Stimulated activated CD8-positive, alpha-beta memory T cell treated with anti-CD3 and anti-CD28 coated beads, Interleukin-4, amount 100 ng/mL, for 4 hours (primary cell): ENCODE measurements at places on chromosomes 5 and 9.

DNA sequence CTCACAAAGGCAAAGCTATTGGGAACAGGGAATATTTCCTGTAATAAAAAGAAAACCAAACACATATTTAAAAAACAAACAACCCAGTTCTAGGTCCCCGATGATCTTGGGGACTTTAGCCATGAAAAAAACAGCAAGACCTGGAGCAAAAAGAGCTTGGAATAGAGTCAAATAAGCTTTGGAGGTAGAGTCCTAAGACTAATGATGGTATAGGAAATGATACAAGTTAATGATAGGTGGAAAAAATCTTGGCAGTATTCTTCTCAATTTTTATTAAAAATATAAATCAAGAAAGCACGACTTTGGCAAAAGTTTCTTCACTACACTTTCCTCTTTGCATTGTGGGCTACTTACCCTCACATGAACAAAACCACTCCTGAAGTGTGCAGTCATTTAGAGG lies 481.5 kb downstream of the EBF1 start:
- DNase-seq, result no peak

GRCh38 chr5:147557876-147558745 lies 48.2 kb upstream of the DPYSL3 start:
- DNase-seq, result no peak

DNA sequence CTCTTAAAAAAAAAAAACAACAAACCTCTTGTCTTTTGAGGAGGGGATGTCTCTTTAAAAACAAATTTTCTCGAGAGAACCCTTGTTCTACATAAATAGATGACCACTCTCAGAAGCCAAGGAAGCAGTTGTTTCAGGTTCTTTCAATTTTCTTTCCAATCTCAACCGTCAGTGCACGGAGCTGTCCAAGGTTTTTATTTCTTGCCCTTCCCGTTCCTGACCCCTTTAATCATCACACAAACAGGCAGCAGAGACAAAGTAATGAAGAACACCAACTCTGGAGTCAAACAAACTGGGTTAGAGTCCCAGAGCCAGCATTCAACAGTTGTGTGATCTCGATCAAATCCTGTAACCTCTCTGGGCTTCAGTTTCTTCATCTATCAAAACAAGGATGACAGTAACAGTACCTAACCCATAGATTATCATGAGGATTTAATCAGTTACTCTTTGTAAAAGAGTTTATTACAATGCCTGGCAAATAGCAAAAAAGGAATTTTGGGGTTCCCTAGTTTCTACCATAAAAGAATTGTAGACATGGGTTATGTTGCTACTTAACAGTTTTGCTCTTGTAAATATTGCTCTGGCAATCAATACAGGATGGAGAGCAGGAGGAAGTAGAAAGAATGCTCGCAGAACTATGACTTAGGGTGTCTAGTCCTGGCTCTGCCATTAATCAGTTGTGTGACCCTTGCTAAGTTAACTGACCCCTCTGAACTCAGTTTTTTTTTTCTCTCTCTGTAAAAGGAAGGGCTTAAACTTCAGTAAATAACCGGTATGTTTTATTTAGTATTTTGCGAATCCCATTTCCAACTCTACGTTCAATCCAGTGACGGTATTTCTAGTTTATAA lies 1.0 kb upstream of the NIM1K start:
- no peak for DNase-seq

GRCh38 chr5:149727336-149728035 lies 2.6 kb upstream of the PPARGC1B start:
- DNase-seq, result no peak
